Stimulated activated CD4-positive, alpha-beta T cell treated with anti-CD3 and anti-CD28 coated beads, TNF-alpha, amount 100 ng/mL, for 4 hours (primary cell): ENCODE measurements at places on chromosomes 7 and 10.

DNA sequence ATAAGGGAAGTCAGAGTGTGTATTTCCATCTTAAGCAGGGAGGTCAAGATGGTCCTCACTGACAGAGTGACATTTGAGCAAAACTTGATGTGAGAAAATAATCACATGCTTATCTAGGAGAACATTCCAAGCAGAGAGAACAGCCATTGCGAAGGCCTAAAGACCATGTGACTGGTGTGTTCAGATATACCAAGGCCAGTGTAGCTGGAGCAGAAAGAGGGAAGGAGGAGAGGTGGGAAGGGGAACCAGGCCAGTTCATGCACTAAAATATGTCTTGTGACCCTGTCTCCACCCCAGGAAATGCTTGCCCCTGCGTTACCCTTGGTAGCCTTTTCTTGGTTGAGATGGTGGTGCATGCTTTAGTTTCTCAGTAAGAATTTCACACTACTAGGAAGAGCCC is 77.4 kb downstream of the CACNB2 start:
- no peak for DNase-seq

- no peak for DNase-seq
Measured at GRCh38 chr10:96044736-96045135, 1.4 kb downstream of the CCNJ start.

GRCh38 chr7:123432601-123433000 is 101.8 kb downstream of the IQUB start:
- no peak for DNase-seq

DNA sequence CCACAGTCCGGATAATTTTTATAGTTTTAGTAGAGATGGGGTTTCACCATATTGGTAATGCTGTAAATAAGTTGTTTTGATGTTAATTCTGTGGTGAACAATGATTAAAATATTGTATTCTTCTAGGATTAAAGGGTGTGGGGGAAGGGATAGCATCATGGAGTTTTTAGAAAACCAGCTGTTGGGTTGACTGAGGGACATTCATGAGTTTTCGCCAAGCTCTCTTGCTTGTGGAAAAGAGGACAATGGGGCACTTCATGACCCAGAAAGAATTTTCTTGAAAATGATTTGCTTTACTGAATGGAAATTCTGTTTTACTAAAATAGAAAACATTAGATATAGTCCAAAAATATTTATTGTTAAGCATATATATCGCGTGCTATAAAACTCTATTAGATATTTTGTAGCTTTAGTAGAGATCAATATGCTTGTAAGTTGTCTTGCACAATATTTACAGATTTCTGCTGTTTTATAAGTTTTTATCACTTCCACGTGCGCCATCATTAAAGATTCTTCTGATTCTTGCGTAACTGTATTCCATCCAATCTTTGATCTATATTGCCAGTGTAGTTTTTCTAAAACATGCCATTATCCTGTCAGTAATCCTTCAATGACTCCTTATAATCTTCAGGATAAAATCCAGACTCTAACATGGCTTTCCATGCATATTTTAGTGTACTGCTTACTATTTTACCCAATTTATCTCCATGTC is 41.8 kb downstream of the LCOR start:
- DNase-seq = no peak

DNA sequence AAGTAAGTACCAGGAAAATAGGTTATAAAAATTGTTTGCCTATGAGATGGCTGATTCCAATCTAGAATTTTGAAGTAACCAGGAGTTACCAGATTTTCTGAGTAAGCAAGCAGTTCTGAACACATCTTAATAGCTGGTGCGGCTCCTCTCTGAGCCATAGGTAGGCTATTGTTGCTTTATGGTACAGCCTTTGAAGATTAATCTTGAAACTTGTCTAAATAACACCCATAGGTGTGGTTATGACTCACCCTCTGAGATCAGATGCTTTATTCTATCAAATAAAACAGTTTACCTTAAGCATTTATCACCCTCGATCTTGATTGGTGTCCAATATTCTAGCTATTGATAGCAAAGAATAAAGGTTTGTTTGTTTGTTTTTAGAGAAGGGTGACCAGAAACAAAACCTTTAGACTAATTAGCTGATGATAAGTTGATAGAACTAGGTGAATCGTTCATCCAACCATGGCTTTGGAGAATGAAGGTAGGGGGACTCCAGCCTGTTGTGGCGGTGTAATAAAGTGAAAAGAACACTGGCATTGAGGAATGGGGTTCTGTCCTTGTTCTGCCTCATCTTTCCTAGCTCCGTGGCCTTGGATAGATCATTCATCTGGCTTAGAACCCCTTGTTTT is 72.2 kb downstream of the VTI1A start:
- DNase-seq = no peak

DNA sequence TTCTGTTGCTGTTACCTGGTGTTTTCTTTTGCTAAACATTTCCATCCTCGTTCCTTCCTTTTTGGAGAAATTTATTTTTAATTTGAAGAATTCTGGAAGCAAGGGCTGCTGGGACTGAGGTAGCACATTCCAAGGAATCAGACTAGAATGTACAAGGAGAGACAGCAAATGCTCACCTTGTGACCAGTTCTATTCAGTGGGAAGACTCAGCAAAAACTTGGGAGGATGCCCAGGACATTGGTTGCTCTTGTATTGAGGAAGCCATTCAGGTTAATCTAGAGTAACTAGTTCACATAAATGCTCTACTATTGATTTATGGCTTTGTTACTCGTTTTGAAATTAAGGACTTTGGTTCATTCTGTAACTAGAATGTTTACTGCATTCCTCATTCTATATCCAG is 11.3 kb downstream of the PLCE1 start:
- DNase-seq = no peak

- DNase-seq = no peak
Measured at GRCh38 chr10:112950714-112951358, 789 bp downstream of the TCF7L2 start.

GRCh38 chr10:97128516-97129154 is 57.1 kb downstream of the SLIT1 start:
- no peak for DNase-seq
